ENCODE measurements at places on chromosomes 2 and 18. TPM values are rescaled to one million over a fixed set of nuclear protein-coding genes. Genes with fewer than 3 reads are reported as not detected.

Gene NABP1
- total RNA-seq = 19.0 TPM

Gene NOSTRIN
- total RNA-seq = 55.6 TPM

Gene PLEK
- total RNA-seq = 7.8 TPM

GRCh38 chr2:135585586-135585985 lies 54.3 kb downstream of the R3HDM1 start:
- DNase-seq = no peak

GRCh38 chr2:167115541-167115940 lies 227.3 kb downstream of the XIRP2 start:
- DNase-seq = no peak

Measured in left colon (tissue), 2 donors.